ENCODE measurements at places on chromosomes 3 and 15. TPM values are rescaled to one million over a fixed set of nuclear protein-coding genes. Genes with fewer than 3 reads are reported as not detected.

DNA sequence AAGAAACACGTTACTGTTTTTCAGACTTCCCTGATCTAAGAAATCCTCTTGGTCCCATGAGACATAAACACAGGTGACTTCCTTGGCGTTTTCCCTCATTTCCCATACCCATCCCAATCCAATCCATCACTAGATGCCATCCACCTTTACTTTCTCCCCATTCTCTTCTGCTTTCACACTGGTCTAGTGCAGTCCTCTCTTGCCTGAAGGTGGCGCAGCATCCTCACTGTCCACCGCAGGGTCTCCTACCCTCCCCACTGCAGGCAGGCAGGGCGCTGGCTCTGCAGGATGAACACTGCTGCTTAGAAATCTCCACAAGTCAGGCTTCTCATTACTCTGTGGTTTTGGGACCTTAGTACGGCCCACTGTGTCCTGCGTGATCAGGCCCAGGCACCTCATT is 58.2 kb downstream of the RAB7A start:
- DNase-seq, result peak; percentile 46

DNA sequence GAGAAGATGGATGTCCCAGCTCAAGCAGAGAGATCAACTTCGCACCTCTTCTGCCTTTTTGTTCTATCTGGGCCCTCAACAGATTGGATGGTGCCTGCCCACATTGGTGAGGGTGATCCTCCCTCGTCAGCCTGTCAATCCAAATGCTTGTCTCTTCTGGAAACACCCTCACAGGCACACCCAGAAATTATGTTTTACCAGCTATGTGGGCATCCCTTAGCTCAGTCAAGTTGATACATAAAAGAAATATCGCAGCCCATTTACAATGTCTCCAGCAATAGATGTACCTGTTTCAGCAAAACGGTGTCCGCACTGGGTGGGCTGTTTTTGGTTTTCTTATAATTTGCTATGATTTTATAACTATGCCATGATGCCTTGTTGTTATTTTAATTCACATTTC is 27.5 kb upstream of the CA12 start:
- DNase-seq, result no peak

DNA sequence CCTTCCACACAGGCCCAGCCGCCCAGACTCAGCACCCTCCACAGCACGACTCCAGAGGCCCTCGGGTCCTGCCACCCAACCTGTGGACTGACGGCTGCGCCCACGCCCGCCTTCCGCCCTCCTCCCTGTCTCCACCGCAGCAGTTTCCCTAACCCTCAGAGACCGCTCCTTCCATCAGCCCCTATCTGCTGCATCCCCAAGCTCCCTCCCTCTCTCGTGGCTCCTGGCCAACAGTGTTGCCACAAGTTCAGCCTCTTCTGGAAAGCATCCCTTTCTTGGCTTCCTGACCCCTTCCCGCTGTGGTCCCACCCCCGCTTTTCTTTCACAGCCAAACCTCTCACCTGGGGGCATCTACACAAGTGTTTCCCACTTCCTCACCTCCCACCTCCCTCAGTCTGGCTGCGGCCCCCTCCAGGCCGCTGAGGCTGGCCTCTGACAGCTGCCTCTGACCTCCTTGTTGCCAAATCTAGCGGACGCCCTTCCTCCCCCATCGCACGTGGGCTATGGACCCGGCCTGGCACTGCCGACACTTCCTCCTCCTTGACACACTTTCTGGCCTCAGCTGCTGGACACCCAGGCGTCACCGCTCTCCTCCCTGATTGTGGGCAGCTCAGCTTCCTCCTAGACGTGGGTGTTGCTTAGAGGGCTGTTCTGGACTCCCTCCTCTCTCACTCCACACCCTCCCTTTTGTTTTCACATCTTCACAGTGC is 168.8 kb upstream of the TLE3 start:
- DNase-seq, result no peak

DNA sequence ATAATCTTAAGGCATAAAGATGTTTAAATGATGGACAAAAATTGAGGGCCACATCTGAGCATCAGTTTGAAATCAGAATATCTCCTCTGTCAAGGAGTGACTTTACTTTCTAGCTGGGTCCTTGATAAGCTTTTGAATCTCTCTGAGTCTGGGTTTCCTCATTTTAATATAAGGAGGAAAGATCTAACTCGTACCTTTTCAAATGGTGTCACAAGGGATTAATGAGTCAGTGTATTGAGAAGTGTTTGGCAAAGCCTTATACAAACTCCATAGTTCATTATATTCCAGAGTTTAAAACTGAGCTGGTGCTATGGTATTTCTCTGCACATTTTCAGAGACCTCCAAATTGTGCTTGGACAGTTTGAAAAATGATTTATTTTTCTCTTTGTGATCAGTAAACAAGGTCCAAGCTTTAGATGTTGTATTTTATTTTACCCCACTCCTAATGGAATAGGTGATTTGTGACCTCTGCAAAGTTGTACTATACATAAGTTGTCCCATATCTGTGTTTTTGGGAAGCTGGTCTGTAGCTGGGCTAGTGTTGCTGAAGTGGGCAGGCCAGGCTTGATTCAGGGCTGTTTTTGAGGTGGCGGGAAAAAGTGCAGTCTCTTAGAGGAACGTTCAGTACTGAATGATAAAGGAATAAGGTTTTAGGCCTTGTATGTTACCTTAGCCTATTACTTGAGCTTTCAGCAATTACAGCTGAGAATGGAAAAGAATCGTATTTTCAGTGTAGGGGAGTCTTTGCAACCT is 5.6 kb downstream of the FNDC3B start:
- DNase-seq, result no peak

DNA sequence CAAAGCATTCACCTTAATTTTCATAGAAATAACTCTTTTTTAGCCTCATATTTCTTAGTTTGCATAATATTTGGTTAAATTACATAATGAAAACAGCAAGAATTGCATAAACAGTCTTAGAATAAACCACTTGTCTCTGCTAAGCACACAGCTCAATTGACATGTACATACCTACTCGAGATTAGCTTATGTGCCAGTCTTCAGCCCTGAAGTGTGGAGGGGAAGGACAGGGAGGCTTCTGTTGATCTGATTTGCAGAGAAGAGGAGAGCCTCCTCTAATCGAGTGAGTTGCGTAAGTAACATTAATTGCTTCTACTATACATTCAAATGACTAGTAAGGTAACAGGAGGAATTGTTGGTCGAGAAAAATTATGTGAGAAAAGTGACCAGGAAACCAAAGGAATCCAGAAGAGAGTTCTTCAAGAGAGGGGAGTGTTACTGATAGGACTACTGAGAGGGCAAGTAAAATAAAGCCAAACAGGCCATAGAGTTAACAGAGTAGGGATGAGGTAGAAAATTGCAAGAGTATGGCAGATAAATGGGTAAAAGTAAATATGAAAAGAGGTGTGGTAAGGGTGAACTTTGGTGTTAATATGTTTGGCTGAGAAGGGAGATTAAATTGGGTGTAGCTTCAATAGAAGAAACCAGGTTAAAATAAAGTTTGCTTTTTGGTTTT is 7.1 kb upstream of the GOLIM4 start:
- DNase-seq, result no peak

GRCh38 chr15:89828281-89829145 is 13.9 kb upstream of the ANPEP start:
- no peak for DNase-seq

GRCh38 chr3:12658593-12659058 is 5.3 kb downstream of the RAF1 start:
- DNase-seq, result no peak

- no peak for DNase-seq
Observed at GRCh38 chr15:70442616-70443321, 320.6 kb downstream of the UACA start.

GRCh38 chr15:67997996-67998395 is 56.1 kb upstream of the PIAS1 start:
- DNase-seq, result no peak

- DNase-seq, result no peak
Observed at GRCh38 chr15:72161361-72162132, 36.0 kb downstream of the GRAMD2A start.

Gene CFAP92
- 1.9 TPM for total RNA-seq

Gene ISG20
- 49.4 TPM for total RNA-seq

Gene ITGA11
- total RNA-seq, result 12.9 TPM

Gene SNURF
- 5.0 TPM for total RNA-seq

Gene ANKRD63
- not detected for total RNA-seq

Data from dermis blood vessel endothelial cell (primary cell).